Right lobe of liver (tissue), 6 donors: ENCODE measurements at places on chromosomes 12 and 14. TPM values are rescaled to one million over a fixed set of nuclear protein-coding genes. Genes with fewer than 3 reads are reported as not detected.

Gene CATSPERB
- 0.42 TPM for total RNA-seq

Gene OTX2
- not detected for total RNA-seq

Gene CLEC6A
- not detected for total RNA-seq

Gene RNASE11
- not detected for total RNA-seq

Gene GNG2
- total RNA-seq, result 2.0 TPM

Gene OR6C2
- total RNA-seq, result not detected

Gene SLC39A5
- 167 TPM for total RNA-seq

Gene CFAP251
- 3.6 TPM for total RNA-seq

Gene KRT3
- total RNA-seq, result not detected

Gene SMCO2
- total RNA-seq, result not detected

Gene SERPINA12
- total RNA-seq, result not detected

Gene AQP2
- not detected for total RNA-seq

Gene SMIM41
- total RNA-seq, result not detected

Gene PLEKHG7
- total RNA-seq, result 0.15 TPM

Gene NFKBIA
- total RNA-seq, result 116 TPM

Gene CFAP73
- not detected for total RNA-seq

Gene NPAS3
- 0.83 TPM for total RNA-seq

Gene REC8
- 4.7 TPM for total RNA-seq

Gene ANGEL1
- 13.9 TPM for total RNA-seq

Gene INHBE
- total RNA-seq, result 106 TPM

Gene LBHD2
- not detected for total RNA-seq

Gene TAS2R10
- total RNA-seq, result not detected
